T-helper 2 cell treated with Interferon-gamma antibody and Interleukin-4, amounts not matched to agents 5 μg/mL and 100 μg/mL, for 36 hours (primary cell): ENCODE measurements at places on chromosomes 2 and 18.

DNA sequence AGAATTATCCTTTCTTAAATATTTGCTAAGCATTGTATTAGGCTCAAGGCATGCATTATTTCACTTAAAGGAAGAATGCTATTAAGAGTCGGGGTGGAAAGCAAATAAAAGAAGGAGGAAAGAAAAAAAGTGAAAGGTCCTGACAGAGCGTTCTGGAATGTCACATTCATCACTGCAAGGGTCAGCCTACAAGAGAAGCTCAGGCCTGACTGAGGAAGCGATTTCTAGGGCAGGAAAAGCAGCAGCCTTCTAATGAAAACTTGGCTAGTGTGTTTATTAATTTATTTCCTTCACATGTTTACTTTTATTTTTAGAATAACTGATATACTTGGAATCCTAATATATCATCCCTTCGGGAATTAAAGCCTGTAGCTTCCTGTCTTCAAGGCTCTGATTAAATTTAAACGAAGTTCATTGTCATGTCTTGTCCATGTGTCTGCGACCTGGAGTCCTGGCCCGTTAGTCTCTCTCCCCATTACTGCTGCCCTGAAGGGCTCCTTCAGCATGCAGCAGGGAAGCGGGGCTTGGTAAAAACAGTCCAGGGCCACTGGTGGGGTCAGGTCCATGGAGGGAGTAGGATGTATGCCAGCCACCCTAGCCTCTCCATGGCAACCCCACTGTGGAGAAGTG is 119.2 kb upstream of the CCDC68 start:
- DNase-seq = no peak

- DNase-seq = no peak
Observed at GRCh38 chr2:41836948-41837347, 210.9 kb upstream of the PKDCC start.

DNA sequence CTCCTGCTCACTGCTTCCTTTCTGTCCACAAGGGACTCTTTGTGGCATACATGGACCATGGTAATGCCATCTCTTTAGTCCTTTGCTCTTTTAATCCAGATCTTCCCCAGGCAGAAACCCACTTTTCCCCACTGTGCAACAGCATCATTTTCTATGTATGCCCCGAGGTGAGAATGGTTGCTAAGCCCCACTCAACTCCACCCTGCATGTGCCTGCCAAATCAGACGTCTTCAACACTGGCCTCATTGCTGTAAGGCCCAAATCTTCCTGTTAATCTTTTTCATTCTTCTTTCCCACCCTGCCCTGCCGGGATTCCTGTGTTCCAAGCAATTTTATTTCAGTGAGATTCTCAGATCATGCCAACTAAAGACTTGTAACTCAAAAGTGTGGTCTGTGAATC is 328.4 kb downstream of the PAX3 start:
- DNase-seq = no peak

GRCh38 chr18:59414111-59414653 is 55.1 kb upstream of the LMAN1 start:
- DNase-seq = no peak

GRCh38 chr2:197057959-197058358 is 131.5 kb upstream of the PGAP1 start:
- DNase-seq = no peak

DNA sequence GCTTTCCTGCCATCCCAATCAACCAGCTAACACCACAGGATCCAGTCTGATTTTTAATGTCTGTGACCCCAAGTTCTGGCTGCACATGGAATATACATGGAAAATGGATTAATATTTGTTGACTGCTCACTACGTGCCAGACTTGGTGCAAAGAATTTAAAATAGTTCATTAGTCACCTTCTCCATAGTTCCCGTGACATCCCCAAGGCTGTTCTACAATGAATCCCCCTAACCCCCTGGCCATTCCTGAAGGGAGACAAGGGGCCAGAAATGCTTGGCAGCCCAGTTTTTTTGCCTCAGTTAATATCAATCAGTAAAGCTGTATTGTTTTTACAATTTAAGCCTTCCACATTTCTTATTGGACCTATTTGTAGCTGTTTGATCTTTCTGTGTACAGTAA is 71.0 kb upstream of the ST3GAL5 start:
- no peak for DNase-seq

GRCh38 chr2:39099310-39099869 is 21.5 kb downstream of the SOS1 start:
- no peak for DNase-seq

- no peak for DNase-seq
Observed at GRCh38 chr18:61677435-61677970, 215.3 kb downstream of the RNF152 start.

GRCh38 chr2:29033172-29033571 is 41.2 kb downstream of the PCARE start:
- DNase-seq = no peak

- DNase-seq = no peak
Observed at GRCh38 chr2:222945887-222946286, 85.1 kb downstream of the ACSL3 start.

GRCh38 chr18:26556573-26556972 is 8.2 kb upstream of the KCTD1 start:
- no peak for DNase-seq

GRCh38 chr18:62018034-62018758 is 125.4 kb upstream of the RNF152 start:
- no peak for DNase-seq

DNA sequence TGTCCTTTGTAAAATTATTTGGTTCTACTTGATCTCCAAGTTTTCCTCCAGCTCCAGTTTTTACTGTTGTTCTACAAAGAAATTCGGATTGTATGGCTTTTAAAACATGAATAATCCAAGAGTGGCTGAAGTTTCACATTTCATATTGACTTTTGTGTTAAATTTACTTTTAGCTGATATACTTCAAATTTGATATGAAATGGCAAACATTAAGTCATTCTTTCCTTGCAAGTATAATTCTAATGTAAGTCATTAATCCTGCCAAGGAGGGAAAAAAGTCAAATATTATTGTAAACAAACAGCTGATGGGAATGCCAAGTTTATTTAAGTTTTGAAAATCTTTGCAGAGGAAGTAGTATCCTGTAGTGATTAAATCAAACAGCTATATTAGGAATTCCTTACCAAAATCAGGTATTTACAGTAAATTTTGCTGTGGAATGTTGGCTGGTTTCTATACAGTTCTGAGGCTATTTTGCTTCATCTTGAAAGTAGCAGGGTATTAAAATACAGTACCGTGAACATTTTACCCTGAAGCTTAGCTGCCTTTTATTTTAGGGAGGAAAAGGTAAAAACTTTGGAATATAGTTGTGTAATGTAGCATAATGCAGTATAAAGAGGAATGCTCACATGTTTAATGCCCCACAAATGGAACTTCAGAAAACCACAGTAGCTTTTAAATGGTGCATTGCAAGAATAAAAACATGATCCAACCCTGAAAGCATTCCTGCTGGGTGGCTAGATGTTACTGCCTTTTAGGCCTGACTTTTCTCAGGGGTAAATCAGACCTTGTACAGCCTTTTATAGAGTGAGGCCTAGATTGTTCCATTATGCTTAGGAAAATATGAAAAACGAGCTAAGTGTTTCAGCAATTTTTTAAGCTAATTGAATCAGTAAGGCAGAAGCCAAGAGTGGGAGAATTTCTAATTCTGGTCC is 62.7 kb upstream of the NT5C1B start:
- no peak for DNase-seq
